SIG-M5 (cell line): ENCODE measurements at places on chromosomes 5 and 9.

- no peak for DNase-seq
Measured at GRCh38 chr5:175438234-175438857, 5.6 kb downstream of the DRD1 start.

- no peak for DNase-seq
Measured at GRCh38 chr5:26031481-26031880, 1006.9 kb downstream of the CDH9 start.

GRCh38 chr9:94895668-94896067 lies 169.2 kb downstream of the AOPEP start:
- no peak for DNase-seq

DNA sequence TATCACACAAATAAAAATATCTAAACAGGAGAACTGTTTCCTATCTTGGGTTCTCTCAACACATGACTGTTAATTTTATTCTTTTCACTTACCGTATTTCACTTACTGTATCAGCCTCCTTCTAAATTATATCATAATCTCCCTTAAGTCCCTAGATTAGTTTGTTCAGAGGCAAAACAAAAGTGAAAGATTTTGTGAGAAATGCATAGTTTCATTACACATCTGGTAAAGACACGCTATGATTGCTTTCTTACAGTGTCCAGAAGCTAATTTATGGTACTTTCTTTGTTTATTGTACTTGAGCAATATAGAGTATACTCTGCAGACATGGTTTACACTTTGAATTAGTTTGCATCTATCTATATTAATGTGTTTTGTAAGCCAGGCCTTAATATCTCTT lies 159.7 kb upstream of the TLX3 start:
- DNase-seq: no peak

GRCh38 chr5:89313804-89314588 lies 431.0 kb upstream of the MEF2C start:
- no peak for DNase-seq

DNA sequence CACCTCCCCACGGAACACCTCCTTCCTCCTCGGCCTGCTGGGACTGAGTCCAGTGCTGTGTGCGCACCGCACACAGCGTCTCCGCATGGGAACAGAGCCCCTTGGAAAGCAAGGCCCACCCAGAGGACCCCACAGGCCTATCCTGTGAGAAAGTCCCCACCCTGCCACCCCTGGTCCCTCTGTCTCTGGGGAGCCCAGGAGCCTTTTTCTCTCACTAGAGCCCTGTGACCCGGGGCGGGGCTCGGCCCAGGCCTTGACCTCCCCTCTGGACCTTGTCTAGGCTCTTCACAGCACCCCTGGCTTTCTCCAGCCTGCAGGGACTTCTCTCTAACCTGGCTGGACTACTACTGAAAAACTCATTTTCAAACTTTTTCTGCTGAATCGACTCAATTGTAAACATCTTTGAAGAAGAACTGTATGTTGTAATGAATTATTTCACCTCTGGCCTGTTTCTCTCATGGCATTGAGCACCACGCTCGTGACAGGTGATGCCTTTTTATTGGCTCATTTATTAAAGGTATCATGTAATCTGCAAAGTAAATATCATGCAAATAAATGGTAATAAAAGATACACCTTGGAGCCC lies 89.2 kb downstream of the IRX1 start:
- no peak for DNase-seq

- no peak for DNase-seq
Measured at GRCh38 chr5:76277736-76278135, 125.3 kb upstream of the IQGAP2 start.

- no peak for DNase-seq
Measured at GRCh38 chr5:159067201-159067600, 32.5 kb downstream of the EBF1 start.

DNA sequence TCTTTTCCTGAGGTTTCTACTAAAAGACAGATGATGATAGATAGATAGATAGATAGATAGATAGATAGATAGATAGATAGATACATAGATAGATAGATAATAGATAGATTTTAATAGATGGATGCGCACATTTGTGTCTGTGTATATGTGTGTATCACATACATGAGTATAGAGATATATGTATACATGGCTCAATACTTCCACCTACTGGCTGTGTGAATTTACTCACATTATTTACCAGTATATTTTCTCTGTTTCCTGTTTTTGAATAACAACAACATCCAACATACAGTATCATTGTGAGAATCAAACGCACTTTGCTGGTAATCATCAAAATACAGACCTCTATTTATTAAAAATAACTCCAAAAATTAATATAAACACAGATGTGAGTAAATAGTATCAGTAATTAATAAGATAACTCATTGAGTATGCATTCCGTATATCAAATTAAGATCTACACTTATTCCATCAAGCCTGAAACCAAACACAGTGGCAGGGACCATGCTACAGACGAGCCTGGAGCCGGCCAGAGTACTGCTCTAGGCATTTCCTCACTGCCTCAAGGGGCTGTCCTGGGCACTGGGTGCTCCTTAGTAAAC lies 338.0 kb downstream of the SEMA5A start:
- DNase-seq: peak; percentile 9

- no peak for DNase-seq
Measured at GRCh38 chr9:87336407-87336806, 161.3 kb upstream of the DAPK1 start.

- no peak for DNase-seq
Measured at GRCh38 chr5:102286476-102286875, 9.6 kb downstream of the SLCO4C1 start.

DNA sequence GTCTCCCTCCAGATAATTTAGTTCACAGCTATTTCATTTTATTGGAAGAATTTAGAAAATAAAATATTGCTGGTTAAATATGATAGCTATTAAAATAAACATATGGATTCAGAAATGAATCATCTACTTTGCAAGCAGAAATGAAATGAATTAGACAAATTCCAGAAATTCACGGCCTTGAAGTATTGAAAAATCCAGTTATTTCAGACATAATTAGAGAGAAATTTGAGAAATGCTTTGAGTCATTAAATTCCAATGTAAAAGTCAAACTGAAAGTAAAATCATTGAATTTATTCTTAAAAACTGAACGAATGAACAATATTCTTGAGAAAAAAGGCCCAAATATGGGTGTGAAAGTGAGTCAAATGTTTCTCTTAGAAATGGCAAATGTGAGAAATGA lies 632.6 kb upstream of the EDIL3 start:
- no peak for DNase-seq

- no peak for DNase-seq
Measured at GRCh38 chr9:8694983-8695588, 895.5 kb upstream of the DMAC1 start.

GRCh38 chr9:81052846-81053245 lies 636.5 kb downstream of the TLE1 start:
- DNase-seq: no peak

GRCh38 chr9:19631181-19631580 lies 157.7 kb downstream of the SLC24A2 start:
- DNase-seq: no peak

- no peak for DNase-seq
Measured at GRCh38 chr9:89613912-89614892, 9.4 kb downstream of the GADD45G start.

DNA sequence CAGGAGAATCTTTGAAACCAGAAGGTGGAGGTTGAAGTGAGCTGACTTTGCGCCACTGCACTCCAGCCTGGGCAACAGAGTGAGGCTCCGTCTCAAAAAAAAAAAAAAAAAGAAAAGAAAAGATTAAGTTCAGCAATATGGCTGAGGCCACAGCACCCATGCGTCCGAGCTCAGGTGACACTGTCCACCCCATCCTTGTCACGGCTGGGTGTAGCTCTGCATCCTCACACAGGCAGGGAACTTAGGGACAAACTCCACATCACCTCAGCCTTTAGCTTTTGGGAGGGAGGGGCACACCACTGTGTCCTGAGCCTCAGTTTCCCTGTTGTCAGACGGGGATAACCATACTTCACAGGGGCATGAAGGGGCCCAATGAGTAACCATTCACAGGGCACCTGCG lies 15.5 kb downstream of the FGD3 start:
- no peak for DNase-seq

GRCh38 chr9:129550199-129550839 lies 70.6 kb downstream of the C9orf50 start:
- no peak for DNase-seq

DNA sequence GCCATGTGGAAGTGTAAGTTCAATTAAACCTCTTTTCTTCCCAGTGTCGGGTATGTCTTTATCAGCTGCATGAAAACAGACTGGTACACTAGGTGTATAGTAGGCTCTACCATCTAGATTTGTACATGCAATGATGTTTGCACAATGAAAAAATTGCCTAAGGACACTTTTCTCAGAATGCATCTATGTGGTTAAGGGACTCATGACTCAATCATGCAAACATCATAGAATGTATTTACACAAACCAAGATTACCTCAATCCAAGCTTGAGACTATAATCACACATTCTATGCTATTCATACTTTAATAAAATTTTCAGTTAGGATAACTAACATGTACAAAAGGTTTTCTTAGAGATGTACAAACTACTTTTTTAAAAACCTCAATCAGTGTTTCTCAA lies 1164.5 kb downstream of the CDH12 start:
- no peak for DNase-seq

GRCh38 chr9:135924628-135925338 lies 17.4 kb upstream of the CAMSAP1 start:
- DNase-seq: no peak
